NCI-H1694 treated with DMSO at 0.1 percent for 48 hours (cell line): ENCODE measurements at places on chromosomes 12 and 14.

GRCh38 chr12:25644979-25645378 lies 91.9 kb upstream of the LMNTD1 start:
- no peak for DNase-seq

- peak; percentile 92 for DNase-seq
These were observed 625 bp upstream of the ARHGAP5 start for GRCh38 chr14:32076278-32077080.

GRCh38 chr12:3605692-3606091 lies 114.7 kb downstream of the PRMT8 start:
- DNase-seq, result no peak

- DNase-seq, result no peak
These were observed 229.6 kb upstream of the NOS1 start for GRCh38 chr12:117590999-117591398.

- DNase-seq, result no peak
These were observed 3.7 kb downstream of the MYO1A start for GRCh38 chr12:57046086-57046791.

- DNase-seq, result no peak
These were observed 2.5 kb downstream of the C14orf119 start for GRCh38 chr14:23097786-23098185.

DNA sequence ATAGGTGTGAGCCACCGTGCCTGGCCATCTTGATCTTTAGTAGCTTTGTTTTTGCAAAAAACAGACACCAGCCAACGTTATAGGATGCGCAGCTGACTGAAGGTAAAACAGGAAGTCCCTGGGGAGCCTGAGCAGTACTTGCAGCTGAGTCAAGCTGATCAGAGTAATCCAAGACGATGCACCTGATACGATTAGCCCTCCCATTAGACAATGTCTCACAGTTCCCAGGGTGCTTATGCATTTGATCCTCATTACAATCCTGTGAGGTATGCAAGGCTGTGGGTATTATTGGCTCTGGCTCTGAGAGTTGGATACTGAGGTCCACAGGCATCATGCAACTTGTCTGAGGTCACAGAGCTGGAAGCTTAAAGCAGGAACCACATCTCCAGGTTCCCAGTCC lies 8.1 kb downstream of the KRT18 start:
- no peak for DNase-seq

GRCh38 chr12:3559601-3560294 lies 68.7 kb downstream of the PRMT8 start:
- DNase-seq, result no peak

DNA sequence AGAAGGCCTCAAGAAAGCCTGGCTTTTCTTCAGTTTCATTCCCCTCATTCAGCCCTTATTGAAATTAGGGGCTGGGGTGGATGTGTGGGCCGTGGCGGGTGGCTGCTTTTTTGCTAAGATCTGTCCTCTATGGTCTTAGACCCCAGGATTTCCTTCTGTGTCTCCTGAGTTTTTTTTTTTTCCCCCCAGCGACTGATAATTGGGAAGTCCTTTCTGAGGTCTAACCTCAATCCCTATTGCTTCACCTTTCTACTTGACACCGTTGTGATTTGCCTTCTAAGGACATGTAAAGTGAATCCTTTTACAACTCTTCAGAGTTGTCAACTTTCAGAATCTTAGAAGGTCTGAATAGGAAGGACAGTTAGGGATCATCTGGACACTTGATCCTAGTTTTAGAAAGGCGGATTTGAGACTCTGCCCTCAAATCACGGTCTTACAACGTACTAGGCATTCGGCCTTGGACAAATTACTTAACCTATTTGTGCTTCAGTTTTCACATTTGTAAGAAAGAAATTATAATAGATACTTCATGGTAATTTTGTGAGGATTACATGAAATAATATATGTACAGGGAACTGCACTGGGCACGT lies 4.4 kb downstream of the GPR84 start:
- DNase-seq, result no peak

- no peak for DNase-seq
These were observed 10.8 kb upstream of the MDM1 start for GRCh38 chr12:68342966-68343365.

GRCh38 chr14:34078117-34078743 lies 127.4 kb upstream of the EGLN3 start:
- DNase-seq, result no peak

- no peak for DNase-seq
These were observed 4.5 kb upstream of the MIA2 start for GRCh38 chr14:39229222-39229543.

GRCh38 chr14:94933486-94933885 lies 163.6 kb upstream of the GSC start:
- DNase-seq, result no peak

DNA sequence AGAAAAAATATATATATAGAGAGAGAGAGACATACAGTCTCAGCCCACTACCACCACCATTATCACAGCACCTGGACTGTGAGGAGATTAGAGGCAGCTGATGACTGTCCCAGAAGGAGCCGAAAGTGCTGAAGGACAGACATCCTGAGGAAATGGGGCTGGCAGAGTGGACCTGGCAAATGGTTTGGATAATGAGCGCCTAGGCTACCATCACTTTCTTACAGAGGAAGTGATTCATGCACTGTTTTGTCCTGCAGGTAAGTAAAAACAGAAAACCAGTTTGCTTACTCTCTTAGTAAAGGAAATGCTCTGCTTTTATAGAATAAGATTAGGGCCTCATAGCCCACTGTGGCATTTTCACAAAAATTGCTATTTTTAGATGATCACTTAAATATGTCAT lies 28.6 kb upstream of the DNM1L start:
- DNase-seq, result no peak

GRCh38 chr12:10113075-10113474 lies 14.3 kb upstream of the CLEC1A start:
- no peak for DNase-seq

GRCh38 chr14:21267431-21267845 lies 1.8 kb downstream of the HNRNPC start:
- no peak for DNase-seq

DNA sequence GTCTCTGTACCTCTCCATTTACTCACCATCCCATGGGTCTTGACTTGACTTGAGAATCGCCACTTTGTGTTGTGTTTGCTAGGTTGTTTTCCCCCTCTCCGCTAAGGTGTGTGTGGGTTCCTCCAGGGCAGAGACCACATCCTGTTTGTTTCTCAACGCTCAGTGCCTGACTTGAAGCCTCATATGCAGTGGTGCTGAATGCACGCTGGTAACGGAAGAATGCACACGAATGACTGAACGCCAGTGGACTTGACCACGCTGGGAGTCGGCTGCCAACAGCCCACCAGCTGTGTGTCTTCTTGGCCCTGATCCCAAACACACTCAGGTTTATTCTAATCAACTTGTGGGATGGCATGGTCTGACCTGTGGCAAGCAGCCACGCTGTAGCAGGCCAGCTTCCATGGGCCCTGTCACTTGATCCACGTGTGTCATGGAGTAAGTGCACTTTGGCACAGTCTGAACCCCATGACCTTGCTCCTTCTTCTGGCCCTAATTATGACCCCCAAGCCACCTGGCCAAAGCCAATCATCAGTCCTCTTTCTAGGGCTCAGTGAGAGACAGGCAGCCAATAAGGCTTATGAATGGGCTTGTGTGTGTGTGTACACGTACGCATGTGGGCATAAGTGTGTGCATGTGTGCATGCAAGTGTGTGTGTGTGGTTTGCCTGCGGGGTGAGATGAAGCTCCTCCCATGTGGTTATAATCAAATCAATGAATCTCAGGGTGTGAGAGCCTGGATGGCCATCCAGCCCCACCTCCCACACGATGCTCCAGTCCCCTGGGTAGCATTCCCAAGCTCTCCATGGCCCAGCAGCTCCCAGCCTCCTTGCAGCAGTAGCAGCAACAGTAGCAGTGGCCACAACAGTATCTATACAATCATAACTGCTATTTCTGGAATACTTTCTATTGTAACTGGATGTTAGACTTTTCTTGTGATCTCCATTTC lies 6.4 kb upstream of the TC2N start:
- DNase-seq, result no peak

DNA sequence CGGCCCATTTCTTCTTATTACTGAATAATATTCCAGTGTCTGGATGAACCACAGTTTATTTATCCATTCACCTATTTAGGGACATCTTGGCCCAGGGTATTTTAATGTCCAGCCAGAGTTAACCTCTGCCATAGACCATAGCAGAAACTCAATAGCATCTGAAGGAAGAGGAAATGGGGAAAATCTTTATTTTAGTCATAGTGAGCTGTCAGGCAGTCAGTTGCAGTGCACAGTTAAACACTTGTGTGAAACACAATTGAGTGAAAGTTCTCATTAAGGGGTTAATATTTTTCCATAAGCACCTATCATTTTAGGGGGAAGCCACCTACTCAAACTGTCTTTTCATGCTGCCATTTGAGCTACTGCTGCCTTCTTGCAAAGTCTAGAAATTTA lies 197.3 kb upstream of the PPFIA2 start:
- no peak for DNase-seq

DNA sequence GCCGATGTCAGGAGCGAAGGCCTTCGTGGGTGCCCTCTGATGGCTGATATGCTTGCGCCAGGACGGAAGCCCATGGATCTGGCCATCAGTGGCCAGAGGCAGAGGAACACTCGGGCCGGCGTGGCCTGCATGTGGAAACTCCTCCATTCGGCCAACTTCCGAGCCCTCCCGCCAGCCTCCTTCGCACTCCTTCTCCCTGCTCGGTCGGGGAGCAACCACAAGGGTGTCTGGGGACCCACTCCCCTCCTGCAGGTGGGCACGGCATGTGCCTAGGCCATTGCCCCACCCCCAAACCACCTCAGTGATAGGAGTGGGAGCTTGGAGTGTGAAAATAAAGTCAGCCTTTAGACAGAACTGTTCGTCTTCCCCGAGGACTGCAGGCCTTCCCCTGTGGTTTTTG lies 231.3 kb downstream of the BCL11B start:
- DNase-seq, result no peak

- DNase-seq, result no peak
These were observed 25.1 kb upstream of the BATF start for GRCh38 chr14:75497191-75497590.

GRCh38 chr12:107580750-107581618 lies 104.6 kb upstream of the PWP1 start:
- DNase-seq, result no peak

DNA sequence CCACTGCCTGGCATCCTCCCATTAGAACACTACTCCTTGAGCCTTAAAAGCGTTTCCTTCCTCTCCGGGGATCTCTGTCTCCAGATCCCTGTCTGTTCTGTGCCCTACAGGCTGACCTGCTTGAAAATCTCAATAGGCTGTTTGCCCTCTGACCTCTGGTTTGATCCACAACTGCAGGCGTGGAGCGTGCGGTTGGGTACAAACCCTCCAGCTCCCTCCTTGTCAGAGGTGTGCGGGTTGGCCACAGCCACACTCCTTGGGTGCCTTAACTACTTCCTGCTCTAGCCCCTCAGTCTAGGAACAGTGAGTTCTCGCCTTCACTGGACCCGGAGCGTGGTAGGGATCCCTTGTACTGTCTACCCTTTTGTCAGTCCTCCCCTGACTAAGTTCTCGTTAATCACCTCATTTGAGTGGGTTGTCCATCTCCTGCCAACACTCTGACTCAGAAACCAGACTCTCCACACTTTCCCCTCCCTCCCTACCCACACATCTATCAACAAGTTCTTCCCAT lies 33.1 kb downstream of the CMKLR1 start:
- DNase-seq, result no peak

DNA sequence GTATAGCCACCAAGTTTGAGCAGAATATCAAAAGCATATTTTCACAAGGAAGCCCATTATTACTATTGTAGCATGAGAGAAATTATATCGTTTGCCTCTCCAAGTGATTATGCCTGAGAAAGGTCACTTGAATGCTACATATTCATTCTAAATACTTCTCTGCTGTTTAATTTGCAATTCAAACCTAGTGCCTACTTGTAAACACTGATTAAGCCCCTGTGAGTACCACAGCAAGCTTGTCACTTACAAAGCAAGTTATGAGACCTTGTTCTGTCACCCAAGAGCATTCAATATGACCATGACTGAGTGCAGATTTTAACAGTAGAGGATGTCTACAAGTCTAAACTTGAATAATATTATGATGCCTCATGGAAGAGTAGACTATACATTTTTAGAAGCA lies 124.7 kb upstream of the SSTR1 start:
- no peak for DNase-seq

GRCh38 chr12:121925358-121925695 lies 6.9 kb downstream of the CFAP251 start:
- DNase-seq, result no peak

GRCh38 chr12:84860718-84861117 lies 51.9 kb downstream of the SLC6A15 start:
- DNase-seq, result no peak

DNA sequence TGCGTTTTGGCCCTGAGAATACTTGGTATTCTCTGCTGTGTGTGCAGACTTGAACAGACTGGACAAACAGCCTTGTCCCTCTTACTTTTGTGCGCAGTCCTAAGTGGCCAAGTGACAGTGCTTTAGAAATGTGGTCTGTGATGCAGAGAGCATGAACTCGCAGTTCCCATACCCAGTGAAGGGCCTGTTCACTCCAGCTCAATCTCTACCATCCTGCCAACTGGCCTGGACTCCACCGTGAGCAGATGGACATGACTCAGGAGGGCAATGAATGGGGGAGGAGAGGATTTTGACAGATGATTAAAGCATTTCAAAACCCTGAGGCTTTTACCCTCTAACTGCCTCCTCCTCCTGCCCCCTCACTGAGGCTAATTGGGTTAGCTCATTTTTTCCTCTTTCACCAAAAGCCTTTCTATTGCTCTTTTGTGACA lies 62.5 kb upstream of the PYGL start:
- peak; percentile 49 for DNase-seq

DNA sequence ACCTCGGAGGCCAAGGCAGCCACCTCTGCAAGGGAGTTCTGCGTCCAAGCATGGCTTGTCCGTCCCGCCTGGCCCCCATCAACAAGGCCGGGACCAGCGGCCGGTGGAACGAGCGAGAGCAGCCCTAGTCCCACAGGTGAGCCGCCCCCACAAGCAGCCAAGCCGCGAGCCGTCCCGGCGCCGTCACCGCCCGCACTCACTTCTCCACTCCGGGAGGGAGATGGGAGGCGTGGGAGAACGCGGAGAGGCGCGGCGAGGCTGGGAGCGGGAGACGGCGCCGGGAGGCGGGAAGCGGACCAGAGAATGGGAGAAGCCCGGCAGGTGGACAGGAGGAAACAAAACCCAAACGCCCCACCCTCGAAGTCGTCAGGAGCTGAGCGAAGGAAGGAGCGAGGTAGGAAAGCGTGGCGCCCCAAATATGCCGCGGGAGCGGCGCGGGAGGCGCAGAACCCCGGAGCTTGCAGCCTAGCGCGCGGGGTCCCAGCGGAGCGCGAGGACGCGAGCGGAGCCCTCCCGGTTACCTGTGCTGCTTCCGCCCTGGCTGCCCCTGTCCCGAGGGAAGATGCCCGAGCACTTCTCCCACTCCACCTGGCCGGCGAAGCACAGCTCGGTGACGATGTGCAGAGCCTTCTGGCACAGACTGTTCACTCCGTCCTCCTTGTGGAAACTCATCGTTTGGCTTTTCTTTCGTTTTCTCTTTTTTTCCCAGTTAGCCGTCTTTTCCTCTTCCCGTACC lies 600 bp downstream of the SYT10 start:
- DNase-seq, result no peak

GRCh38 chr14:91009501-91010152 lies 50.8 kb downstream of the RPS6KA5 start:
- DNase-seq, result no peak

GRCh38 chr12:92537290-92537960 lies 165.4 kb upstream of the PLEKHG7 start:
- DNase-seq, result no peak

- DNase-seq, result no peak
These were observed 174.0 kb downstream of the SLC2A13 start for GRCh38 chr12:39931857-39932256.
